ENCODE measurements at places on chromosomes 6 and 20.

- DNase-seq: no peak
Measured at GRCh38 chr6:37160922-37161778, 8.8 kb upstream of the PIM1 start.

- no peak for DNase-seq
Measured at GRCh38 chr20:61449057-61449609, 197.1 kb downstream of the CDH4 start.

- DNase-seq: no peak
Measured at GRCh38 chr20:34022151-34022838, 28.6 kb downstream of the RALY start.

- no peak for DNase-seq
Measured at GRCh38 chr6:25130518-25130917, 148.7 kb upstream of the CARMIL1 start.

DNA sequence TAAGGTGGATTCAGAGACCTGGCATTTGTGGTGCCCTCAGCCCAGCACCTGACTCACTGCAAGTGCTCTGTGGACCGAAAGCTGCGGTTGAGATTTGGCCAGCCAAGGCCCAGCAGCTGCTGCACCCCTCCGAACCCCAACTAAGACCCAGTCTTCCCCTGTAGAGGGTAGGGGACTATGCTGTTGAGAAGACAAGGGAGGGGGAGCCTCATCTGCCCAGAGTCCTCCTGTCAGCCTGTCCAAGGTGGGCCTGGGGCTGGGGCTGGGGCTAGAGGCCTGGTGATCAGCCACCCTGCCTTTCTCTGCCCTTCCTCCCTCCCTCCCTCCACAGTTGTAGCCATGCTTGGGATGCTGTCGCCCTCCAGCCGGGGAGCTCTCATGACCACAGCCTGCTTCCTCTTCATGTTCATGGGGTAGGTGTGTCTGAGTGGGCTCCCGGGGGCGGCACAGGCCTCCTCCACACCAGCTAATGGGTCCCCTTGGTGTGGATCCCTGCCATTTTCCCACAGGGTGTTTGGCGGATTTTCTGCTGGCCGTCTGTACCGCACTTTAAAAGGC lies 40.9 kb downstream of the TM9SF4 start:
- no peak for DNase-seq

DNA sequence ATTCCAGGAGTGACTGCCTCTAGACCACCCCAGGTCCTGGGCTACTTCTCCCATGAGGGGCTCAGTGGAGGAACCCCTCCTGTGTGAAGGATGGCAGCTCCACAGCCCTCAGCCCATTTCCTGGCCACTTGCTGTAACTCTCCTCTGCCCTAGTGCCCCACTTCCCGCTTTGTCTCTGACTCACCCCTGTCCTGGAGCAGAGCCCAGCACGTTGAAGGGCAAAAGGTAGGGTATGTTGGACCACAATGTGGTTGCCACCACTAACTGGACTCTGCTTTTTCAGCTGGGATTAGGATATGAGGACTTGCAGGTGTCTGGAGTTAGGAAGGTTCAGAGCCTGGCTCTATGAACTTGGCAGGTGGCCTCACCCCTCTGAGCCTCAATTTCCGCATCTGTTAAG lies 2.4 kb downstream of the MYBL2 start:
- no peak for DNase-seq

DNA sequence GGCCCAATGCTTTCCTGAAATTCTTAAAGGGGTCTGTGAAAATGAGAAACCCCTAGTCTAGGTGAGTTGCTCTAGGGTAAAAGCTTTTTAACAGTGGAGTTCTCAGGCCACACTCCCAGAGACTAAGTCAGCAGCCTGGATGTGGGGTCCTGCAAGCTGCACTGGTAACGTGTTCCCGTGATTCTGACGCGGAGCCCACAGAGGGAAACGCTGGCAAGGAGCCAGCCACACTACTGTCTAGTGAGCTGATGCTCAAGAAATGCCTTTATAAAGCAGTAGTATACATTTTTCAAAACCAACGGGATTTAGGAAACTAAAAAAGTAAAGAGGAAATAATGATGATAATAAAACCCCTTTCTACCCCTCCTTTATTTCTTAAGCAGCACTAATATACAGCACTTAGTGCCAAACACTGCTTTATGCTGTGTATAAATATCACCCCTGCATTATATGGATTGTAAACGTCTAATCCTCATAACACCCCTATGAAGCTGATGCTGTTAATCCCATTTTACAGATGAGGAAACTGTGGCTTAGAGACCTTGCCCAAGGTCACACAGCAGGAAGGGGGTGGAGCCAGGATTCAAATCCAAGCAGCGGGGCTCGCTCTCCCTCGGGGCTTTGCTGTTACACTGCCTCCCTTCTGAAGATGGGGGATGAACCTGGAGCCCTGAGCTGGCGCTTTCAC lies 25.0 kb downstream of the KCNK15 start:
- DNase-seq: no peak

GRCh38 chr6:155980768-155981079 lies 525.1 kb upstream of the NOX3 start:
- no peak for DNase-seq

DNA sequence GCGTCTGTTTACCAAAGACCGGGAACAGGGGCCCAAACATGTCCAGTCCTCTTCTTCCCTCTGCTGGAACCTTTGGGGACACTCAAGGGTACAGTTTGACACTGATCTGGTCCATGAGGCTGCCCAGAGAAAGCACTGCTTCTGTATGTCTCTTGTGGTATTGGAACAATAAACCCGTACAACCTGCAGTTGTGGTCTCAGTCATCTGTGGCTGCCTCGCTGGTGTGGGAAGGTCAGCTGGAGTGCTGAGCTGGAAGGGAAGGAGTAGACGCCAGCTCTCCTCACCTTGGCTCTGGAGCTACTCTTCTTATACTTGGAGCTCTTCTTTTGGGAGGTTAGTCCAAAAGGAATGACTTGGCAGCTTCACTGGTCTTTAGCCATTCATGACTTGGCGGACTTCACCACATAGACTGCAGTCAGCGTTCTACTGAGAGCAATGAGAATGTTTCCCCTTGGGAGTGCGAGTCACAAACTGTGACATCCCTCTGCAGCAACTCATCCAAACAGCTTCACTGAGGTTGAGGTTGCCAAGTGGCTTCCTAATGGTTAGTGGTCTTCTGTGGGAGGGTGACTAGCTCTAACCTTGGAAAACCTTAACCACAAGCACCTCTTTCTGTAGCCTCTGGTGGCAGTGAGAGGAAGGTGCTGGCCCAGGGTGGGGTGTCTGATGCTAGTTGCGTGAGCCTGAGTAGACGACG lies 81.2 kb downstream of the ASXL1 start:
- no peak for DNase-seq

GRCh38 chr6:17621003-17621402 lies 20.9 kb downstream of the FAM8A1 start:
- DNase-seq: no peak

- DNase-seq: no peak
Measured at GRCh38 chr6:51996296-51996947, 91.0 kb downstream of the PKHD1 start.

GRCh38 chr6:13420269-13420668 lies 67.1 kb downstream of the GFOD1 start:
- no peak for DNase-seq

DNA sequence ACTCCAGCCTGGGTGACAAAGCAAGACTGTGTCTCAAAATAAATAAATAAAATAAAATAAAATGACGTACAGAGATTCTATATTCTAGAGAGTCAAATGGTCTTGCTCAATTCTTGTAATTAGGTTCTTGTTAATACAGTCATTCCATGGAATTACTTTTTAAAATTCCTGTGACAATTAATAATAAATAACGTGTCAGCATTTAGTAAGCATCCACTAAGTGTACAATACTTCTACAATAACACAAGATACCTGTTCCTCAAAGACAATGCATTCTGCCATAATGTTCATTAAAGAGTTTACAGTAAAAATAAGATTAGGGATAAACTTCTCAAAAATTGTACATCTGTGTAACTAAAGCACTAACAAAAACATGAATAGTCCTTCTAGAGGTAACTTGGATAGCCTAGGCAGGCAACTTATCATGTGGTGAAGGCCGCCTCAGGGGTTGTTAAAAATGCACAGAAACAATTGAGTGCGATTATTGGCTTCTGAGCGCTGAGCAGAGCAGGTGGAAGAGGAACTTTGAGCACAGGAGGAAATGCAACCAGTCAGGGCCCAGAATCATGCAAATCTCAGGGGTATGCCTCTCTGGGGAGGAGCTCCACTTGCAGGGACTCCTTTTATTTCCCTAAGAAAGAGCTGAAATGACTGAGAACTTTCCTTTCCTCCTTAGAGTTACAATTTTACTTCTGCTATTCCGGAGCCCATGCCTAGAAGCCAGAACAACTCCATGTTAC lies 37.1 kb downstream of the QRSL1 start:
- no peak for DNase-seq

DNA sequence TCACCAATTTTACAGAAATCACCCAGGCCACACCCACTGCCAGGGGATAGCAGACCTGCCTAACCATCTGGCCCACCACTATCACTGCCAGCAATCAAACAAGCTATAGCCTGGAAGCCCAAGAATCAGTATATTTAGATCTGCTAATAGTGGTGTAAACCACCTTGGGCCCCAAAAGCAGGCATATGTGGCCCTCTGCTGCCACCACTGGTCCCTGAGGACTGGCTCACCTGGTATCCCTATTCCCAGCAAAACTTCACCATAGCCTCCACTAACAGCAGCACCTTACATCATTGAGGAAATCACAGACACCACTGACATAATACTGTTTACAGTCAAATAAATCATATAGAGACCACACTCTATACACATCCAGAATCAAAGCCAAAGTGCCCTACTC lies 880.4 kb upstream of the MAN1A1 start:
- DNase-seq: no peak

- DNase-seq: no peak
Measured at GRCh38 chr20:34689486-34689885, 12.6 kb upstream of the PIGU start.

- no peak for DNase-seq
Measured at GRCh38 chr6:52333840-52334200, 28.1 kb upstream of the PAQR8 start.

- no peak for DNase-seq
Measured at GRCh38 chr6:75460681-75461080, 32.9 kb downstream of the FILIP1 start.

DNA sequence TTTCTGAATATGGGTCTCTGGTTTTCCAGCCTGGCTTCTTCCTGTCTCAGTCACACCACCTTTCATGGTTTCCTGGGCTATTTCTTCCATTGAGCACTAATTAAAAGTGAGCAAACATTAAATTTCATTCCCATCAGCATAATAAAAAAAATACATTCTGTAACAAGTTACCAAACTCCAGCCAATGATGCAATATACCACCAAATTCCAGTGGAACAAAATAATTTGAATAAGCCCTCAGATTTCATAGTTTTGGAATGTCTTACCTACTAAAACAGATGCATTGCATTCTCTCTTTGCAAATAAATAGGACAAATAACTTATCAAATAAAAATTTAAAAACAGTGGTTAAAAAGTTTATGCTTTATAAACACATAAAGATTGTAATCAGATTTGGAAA lies 97.8 kb upstream of the PRDM1 start:
- no peak for DNase-seq

DNA sequence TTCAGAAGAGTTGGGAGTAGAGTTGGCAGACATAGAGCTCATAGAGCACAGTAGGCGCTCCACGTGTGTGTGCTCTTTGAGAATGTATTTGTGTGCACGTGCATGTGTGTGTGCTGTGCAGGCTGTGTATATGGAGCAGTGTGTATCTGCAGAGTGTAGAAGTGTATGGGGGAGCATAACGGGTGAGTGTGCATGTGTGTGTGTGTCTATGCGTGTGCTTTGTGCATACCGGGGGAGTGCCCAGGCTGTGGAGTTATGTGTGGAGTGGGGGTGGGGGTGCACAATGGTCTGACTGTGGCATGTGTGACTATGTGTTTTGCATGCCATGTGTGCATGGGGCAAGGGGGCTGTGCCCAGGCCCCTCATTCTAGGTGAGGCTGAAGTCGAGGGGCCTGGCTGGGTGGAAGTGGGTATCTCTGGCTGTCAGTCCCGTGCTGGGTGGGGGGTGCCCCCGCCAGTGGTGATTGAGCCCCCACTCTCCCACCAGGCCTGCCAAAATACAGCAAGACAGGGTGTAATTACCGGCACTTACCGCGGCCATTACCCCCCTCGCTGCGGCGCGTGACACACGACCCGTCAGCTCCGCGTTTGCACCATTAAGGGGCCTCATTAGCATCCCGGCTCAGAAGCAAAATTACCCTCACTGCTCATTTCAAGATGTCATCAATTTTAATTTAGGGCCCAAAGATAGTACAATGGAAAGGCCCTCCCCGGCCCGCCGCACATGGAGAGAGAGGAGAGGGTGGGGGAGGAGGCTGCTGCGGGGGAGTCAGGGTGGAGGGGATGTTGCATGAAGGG lies 39.1 kb downstream of the MDFI start:
- DNase-seq: no peak

- DNase-seq: no peak
Measured at GRCh38 chr20:15555913-15556312, 1017.3 kb downstream of the KIF16B start.

DNA sequence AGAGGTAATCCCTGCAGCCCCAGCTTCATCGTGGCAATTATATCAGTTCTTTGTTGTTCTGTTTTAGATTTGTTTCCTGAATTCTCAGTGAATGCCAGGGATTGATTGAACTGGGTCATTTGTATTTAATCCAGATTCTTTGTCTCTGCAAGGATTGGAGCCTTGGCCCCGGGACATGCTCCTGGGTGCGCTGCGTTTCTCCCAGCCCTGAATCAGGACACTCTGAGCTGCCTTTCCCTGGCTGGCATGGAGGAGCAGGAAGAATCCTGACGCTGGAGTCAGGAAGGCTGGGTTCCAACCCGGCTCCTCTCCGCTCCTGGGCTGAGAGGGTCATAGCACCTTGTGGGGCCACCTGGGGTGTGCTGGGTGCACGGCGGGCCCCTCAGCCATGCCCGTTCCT lies 545.6 kb downstream of the QKI start:
- DNase-seq: no peak

GRCh38 chr6:35202066-35202546 lies 11.7 kb upstream of the SCUBE3 start:
- no peak for DNase-seq

DNA sequence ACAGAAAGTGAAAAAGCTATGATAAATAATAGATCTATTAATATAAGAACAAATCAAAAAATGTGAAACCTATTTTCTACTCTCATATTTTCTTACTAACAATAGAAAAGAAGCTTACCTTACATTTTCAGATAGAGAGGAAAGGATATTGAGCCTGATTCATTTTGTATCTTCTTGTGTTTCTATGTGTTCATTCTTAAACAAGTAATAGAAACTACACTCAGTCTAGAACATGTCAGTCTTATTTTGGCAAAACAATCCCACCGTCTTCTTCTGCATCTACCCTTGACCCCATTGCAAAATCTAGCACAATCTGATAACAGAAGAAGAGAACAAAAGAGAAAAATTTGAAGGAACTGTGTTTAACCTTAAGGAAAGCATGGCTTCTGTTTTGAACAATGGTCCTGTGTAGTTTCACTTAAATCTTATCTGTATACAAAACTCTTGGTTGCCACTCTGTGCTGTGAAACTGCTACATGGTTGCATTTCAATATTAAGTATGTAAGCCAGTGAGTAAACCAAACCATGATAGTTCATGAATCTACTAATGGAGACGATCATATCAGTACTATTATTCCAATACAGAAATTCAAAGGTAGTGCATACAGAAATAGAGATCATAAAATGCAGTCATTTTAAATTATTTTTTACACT lies 69.5 kb upstream of the LGSN start:
- no peak for DNase-seq

GRCh38 chr6:39903656-39904055 lies 30.6 kb downstream of the MOCS1 start:
- no peak for DNase-seq

All from SHP77 treated with DMSO at 0.1 percent for 48 hours (cell line).